ENCODE measurements at places on chromosomes 11 and 22.
A peak's percentile ranks its signal among the peaks of the same experiment; 100 is the strongest.

DNA sequence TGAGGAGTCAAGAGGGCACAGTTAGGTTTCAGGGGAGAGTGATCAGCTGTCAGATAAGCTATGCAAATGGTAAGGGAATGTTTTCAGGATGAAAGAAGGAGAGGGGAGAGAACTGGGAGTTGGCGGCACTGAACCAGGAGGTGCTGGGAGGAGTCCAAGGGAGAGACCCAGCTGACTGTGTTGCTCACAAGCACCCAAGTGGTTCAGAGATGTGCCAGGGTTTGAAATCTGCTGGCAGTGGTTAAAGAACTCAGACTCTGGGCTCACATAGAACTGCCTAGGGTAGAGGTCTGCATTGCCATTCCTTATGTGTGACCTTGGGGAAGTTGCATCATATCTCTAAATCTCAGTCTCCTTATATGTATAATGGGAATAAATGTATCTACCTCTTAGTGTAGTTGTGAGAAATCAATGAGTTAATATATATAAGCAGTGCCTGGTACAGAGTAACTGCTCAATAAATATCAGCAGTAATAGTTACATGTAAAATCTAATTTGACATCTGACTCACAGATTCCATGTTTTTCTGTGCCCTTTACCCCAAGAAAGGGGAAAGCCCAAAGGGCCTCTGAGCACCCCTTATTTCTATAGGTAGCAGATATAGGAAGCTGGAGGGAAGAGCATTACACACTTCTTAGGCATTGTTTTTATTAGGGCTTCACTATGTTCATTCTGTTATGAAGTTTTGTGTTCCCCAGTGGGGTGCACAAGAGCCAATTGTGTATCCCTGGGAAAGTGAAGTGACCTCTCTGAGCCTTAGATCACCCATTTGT is 66.9 kb upstream of the SESN3 start:
- DNase-seq = no peak

DNA sequence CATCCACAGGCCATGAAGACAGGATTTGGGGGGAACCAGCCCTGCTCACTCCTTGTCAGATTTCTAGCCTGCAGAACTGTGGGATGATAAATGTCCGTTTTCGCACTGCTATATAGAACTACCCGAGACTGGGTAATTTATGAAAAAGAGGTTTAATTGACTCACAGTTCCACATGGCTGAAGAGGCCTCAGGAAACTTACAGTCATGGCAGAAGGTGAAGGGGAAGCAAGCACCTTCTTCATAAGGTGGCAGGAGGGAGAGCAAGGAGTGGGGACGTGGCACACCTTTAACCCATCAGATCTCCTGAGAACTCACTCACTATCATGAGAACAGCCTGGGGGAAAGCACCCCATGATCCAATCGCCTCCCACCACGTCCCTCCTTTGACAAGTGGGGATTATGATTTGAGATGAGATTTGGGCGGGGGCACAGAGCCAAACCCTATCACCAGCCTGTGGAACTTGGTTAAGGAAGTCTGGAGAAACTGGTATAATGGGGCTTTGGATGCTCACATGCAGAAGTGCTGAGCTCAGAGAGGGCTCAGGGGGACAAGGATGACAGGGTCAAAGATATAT is 50.7 kb downstream of the MYEOV start:
- DNase-seq = no peak

GRCh38 chr11:65036931-65037330 is 4.1 kb upstream of the SAC3D1 start:
- DNase-seq = peak; percentile 86

DNA sequence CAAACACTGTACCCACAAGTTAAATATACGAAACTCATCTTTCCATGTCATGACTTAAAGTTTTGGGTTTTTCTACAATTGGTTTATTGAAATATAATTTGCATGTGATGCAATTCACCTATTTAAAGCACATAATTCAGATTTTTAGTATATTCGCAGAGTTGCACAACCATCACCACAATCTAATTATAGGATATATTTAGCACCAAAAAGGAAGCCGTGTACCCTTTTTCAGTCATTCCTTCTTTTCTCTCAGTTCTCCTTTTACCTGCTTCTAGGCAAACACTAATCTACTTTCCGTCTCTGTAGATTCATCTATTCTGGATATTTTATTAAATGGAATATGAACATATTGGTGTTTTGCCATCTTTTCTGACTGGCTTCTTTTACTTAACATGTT is 1458.1 kb upstream of the TENM4 start:
- no peak for DNase-seq

DNA sequence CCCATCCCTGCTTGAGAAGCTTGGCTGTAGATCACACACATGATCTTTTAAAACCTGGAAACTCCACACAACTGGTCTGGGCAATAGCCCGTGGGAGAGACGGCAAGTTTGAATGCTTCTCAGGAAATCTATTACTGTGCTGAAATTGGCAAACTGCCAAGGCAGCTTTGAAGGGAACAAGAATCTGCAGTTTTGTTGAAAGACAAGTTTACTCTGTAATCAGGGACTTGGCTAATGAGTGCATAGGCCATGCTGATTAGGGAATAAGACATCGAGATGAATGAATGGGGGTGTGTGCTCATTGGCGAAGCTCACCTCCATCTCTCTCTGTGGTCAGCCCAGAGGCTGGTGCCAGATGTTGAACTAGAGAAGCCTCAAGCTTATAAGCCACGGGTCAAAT is 218.8 kb downstream of the HIPK3 start:
- DNase-seq = peak; percentile 42

Measured in head of caudate nucleus (tissue), 42 donors.